Umbilical cord (tissue), 2 donors: ENCODE measurements at places on chromosomes 3 and 15. TPM values are rescaled to one million over a fixed set of nuclear protein-coding genes. Genes with fewer than 3 reads are reported as not detected.

Gene PML
- total RNA-seq, result 20.9 TPM

Gene CCDC9B
- 13.0 TPM for total RNA-seq

Gene SNX22
- total RNA-seq, result 4.1 TPM

Gene EPHB3
- total RNA-seq, result 40.0 TPM

- no peak for DNase-seq
Measured at GRCh38 chr3:127050733-127051132, 67.8 kb downstream of the PLXNA1 start.

GRCh38 chr3:184740509-184741258 is 28.8 kb upstream of the MAGEF1 start:
- DNase-seq, result peak; percentile 52

DNA sequence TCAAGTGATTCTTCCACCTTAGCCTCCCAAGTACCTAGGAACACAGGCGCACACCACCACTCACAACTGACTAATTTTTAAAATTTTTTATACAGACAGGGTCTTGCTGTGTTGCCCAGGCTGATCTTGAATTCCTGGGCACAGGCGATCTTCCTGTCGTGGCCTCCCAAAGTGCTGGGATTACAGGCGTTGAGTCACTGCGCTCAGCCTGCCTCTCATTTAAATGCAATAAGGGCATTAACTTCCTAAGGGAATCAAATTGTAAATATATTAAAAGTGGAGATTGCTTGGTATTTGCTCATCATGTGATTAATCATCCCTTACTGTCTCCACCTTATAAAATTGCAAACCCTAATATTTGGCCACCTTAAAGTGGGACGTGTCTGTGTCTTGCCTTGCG is 65.2 kb downstream of the PGPEP1L start:
- no peak for DNase-seq

GRCh38 chr15:56047354-56047753 is 53.9 kb upstream of the NEDD4 start:
- no peak for DNase-seq

DNA sequence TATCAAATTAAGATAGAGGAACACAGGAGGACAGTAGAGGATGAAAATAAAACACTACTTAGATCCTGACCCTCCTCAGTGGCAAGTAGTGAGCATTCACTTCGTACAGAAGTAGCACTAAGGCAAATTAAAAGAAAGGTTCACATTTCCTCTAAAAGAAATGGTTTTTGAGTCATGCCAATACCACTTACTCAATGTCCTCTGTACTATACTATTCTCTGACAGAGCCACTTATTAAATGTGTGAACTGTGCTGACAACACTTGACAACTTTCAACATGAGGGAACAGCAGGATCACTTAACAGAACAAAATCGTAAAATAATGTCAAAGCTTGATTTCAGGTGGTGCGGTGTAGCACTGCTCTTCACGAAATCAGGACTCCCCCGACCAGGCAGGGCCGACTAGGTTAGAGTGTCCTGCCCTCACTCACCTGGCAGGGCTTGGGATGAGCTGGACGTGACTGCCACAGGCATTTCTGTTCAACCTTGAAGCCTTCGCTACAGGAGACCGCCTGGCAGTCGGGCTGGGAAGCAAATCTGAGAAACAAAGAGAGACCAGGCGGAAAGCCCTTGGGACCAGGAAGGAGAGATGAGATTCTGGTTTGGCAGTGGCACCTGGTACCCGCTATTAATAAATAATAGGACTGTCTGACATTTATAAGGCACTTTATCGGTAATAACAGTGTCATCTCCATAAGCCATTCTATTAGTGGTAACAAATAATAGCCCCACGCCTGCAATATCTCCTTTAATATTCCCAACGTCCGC is 611 bp upstream of the SLC27A2 start:
- no peak for DNase-seq

- DNase-seq, result no peak
Measured at GRCh38 chr3:21942328-21942727, 191.3 kb upstream of the ZNF385D start.

- DNase-seq, result peak; percentile 33
Measured at GRCh38 chr15:71792521-71792920, 17.8 kb upstream of the NR2E3 start.
